ENCODE measurements at places on chromosomes 1 and 21.

DNA sequence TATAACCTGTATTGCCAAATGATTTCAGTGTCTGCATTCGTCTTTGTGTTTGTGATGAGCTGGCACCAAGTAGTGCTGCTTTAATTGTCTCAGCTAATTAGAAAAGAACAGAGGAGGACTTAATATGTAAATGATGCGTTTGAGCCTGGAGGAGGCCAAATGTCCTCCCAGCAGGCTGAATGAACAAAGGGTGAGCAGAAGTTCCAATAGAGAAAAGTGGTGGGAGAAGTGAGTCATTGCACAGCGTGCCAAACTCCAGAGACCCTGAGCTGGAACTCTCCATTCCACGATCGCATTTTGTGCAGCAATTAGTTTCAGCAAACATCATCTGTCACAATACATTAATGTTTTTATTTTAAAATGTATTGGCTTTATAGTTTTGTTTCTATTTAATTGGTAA, 17.9 kb downstream of the ETV3L start:
- DNase-seq, result no peak

DNA sequence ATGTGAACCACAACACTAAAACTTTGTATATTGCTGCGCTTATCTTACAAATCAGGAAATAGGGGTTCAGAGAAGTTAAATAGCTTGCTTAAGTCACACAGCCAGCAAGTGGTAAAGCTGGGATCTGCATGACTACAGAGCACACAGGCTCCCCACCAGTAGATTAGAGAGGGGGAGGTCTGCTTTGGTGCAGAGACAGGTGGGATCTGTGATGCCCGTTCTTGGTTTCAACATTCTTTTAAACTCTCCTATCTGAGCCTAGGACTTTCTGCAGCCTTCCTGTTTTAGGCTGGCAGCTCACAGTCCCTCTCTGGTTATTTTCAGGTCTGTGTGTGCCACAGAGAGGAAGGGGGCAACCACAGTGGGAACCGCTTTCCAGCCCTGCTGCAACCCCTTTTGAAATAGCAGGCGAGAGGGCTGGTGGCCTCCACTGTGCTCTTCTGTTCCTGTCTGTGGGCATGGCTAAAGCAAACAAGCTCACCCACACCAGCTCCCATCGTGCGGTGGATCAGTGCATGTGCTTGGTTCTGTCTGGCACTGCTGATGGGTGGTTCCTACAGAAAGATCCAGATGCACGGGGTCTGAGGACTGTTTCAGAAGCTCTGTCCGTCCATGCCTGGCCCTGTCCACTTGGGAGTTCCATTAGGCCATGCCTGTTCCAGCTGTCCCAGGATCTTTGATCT, 1.7 kb upstream of the IL6R start:
- no peak for DNase-seq

DNA sequence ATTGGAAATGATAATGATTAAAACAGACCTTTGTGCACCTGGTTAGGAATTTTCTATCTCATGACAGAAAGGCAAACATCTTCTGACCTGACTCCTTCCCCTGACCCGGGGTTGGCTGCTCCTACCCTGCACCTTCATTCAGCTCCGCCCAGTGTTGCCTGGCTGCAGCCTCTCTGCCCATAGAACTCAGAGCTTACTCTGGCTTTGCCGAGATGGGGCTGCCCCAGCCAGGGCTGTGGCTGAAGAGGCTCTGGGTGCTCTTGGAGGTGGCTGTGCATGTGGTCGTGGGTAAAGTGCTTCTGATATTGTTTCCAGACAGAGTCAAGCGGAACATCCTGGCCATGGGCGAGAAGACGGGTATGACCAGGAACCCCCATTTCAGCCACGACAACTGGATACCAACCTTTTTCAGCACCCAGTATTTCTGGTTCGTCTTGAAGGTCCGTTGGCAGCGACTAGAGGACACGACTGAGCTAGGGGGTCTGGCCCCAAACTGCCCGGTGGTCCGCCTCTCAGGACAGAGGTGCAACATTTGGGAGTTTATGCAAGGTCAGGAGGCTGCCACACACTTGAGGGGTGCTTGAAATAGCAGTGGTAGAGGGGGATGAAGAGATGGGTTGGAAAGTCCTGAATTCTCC, at the start of gene DIO1:
Gene DIO1, plus strand, starts transcription at position 189 of the 638 bp plus-strand sequence. Its CDS starts 24 bp downstream, at position 213.
- no peak for DNase-seq

DNA sequence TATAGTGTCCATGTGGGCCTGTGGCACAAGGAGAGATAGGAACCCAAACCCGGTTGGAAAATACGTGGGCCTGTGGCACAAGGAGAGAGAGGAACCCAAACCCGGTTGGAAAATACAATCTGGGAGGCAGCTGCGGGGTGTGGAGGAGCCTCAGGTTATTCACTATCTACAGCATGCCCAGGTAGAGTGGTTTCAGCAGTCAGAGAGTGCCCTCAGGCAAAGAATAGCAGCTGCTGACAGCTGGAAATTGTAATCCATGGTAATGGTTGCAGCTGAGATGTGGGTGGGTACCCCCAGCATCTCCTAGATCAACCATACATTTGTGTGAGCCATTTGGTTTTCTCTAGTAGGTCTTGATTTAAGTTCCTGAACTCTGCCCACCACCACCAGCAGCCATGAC, 25.8 kb upstream of the MGST3 start:
- DNase-seq, result no peak

DNA sequence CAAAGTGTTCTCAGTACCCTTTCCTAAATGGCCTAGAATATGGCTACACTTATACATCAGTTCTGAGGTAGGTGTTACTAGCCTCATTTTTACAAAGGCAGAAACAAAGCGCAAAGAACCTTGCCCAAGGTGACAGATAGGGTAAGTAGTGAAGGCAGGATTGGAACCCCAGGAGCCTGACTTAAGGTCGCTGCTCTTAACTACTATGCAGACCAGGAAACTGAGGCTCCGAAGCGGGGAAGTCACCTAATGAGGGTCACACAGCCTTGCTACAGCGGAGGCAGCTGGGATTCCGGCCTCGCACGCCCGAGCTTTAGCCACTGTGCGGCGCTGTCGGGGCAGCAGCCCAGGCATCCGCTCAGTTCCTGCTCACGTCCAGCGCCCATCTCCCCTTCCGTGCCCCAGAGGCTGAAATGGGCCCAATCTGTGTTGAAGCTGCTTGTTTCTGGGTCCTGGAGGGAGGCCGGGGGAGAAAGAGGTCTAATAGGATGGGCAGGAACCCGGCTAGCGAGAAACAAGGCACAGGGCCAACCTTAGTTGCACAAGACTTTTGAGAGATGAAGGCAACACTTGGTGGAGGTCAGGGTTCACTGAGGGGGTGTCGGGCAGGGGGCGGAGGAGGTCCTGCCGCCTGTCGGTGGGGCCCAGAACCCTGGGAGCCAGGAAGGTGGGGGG, 1.4 kb upstream of the FOXD2 start:
- no peak for DNase-seq

- DNase-seq, result no peak
Observed at GRCh38 chr1:11530731-11531311, 51.9 kb downstream of the DISP3 start.

DNA sequence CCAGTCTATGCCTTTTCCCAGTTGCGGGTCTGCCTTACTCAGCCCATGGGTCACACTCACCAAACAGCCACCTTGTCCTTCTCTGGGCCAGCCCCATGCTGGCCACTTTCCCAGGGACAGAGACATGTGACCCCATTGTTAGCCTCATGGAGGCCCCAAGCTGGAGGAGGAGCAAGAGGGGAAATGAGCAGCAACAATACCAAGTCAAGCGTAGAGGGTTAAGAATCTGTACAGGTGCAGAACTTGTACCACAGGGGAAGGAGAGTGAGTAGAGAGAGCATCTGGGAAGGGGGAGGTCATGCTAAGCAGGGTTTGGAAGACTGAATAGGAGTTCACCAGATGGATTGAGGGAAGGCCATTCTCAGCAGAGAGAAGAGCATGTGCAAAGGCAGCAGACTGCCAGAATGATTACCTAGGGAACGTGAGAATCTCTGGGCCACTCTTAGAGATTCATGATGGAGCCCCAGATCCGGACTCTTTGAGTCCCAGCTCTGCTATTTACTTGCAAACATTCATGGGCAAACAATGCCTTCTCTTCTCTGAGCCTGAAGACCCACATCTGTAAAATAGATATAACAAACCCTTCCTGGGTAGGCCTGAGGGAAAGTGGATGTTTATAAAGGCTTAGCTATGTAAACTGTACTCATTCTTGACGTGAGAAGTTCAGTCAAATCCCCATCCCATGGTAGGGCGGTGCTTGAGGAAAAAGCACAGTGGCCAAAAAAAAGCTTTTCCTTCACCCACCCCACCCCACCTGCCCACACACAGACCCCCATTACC, 2.8 kb upstream of the SLC2A1 start:
- DNase-seq, result peak; percentile 86

Measured in globus pallidus (tissue), 1 donor.